LHCN-M2 (cell line): ENCODE measurements at places on chromosomes 16 and 17. TPM values are rescaled to one million over a fixed set of nuclear protein-coding genes. Genes with fewer than 3 reads are reported as not detected.

The PRSS33 gene
- total RNA-seq = not detected in 2 replicates

The CEMP1 gene
- total RNA-seq = not detected in 2 replicates

- DNase-seq = no peak
Measured at GRCh38 chr16:24116989-24117388, 139.1 kb upstream of the CACNG3 start.

DNA sequence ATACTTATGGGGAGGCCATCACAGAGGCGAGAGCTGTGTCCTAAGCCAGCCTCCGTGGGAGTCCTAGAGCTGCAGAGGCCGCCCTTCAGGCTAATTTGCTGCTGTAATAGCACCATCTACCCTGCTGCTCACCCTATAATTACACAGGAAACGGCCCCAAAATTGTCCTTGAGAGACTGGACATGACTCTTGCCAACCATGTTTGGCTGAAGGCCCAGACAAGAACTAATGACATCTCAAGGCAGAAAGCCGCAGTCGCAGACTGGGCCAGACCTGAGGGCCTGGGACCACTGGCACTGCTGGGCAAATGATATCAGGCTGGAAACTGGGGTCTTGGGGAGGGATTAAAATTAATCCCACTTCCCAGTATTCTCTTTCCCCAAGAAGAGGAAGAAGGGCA is 24.1 kb downstream of the PSMD7 start:
- no peak for DNase-seq

DNA sequence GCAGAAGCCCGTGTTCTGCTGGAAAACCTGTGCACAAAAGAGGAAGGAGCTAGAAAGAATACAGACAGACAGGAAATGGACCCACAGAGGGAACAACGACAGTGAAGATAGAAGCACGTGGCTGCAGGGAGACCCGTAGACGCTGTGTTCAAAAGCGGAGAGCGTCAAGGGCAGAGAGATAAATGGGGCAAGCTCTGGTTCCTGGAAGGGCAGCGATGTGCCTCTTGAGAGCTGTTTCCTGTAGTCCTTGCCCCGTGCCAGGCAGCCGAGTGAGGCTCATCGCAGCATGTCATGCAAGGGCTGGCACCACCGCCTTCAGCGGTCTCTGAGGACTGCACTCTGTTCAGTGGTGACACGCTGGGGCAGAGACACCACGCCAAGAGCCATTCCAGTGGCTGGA is 43.6 kb upstream of the CACNG5 start:
- DNase-seq = no peak
